ENCODE measurements at places on chromosomes 16 and 17.
A peak's percentile ranks its signal among the peaks of the same experiment; 100 is the strongest.

GRCh38 chr17:55005520-55005919 lies 37.0 kb downstream of the STXBP4 start:
- DNase-seq: no peak

DNA sequence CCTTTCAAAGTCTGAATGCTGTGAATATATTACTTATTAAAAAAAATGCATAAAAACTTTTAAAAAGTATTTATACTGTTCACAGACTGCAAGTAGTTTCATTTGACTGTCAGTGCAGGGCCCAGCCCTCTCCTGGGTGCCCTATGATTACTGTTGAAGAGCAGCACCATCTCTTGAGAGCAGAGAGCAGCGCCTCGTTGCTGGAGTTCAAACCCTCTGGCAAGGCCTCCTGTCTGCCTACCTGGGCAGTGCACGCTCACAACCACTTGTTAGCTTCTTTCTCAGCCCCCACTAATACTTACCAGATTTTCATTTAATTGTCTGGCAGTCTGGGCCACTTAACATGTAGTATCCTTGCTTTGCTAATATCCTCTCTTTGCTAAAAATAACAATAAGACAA lies 233.4 kb downstream of the PHKB start:
- DNase-seq: no peak

DNA sequence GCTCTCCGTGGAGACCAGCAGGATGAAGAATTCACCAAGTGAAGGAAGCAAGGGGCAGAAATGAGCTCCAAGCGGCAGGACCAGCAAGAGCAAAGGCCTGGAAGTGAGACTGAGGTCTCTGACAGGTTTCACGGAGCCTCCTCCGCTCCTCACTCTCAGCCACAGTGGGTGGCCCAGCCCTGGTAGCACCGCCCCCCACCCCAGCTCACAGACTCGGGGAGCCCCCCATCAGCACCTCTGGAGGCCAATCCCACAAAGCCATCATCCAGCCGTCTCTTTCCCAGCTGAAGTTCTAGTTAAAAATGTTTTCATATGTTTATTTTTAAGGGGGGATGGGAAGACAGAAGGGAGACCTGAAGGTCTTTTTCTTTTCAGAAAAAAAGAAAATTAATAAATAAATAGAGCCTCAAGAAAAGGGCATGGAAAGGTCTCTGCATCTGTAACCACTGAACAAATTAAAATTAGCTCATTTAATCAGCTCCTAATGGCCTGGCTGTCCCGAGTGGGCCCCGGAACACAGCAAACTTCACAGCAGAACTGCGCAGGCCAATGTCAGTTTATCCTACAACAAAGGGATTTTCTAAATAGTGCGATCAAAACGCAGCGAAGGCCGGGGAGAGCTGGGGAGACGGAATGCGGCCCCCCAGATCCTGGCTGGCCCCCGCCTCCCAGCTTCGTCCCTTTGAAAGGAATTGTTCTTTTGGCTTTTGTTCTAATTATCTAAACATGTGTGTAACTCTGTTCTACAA lies 190.3 kb downstream of the ZNF423 start:
- DNase-seq: no peak

- DNase-seq: no peak
Measured at GRCh38 chr17:56481659-56482058, 111.8 kb upstream of the NOG start.

GRCh38 chr16:9027070-9027799 lies 63.5 kb upstream of the USP7 start:
- no peak for DNase-seq

- DNase-seq: no peak
Measured at GRCh38 chr16:48393485-48394354, 8.5 kb upstream of the SIAH1 start.

DNA sequence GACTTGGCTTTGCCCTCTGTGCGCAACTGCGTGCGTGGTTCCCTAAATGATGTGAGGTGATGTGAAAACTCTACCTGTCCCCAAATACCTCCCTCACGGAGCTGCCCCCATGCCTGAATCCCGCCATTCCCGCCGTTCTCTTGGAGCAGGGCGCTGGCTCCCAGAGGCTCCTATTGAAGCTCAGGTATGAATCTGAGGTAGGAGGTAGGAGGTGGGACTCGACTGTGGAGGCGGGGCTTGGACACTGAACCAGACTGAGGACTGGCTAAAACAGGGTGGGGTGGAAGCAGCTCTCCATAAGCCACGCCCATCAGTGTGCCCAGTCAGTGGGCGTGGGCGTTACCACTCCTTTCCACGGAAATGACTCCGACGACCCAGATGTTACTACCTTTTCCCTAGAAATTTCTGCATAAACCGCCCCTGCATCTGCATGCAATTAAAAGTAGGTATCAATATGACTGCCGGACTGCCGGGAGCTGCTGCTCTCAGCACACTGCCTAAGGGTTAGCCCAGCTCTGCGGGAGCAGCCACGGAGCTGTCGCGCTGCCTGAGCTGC lies 41.0 kb downstream of the FOXL1 start:
- no peak for DNase-seq

DNA sequence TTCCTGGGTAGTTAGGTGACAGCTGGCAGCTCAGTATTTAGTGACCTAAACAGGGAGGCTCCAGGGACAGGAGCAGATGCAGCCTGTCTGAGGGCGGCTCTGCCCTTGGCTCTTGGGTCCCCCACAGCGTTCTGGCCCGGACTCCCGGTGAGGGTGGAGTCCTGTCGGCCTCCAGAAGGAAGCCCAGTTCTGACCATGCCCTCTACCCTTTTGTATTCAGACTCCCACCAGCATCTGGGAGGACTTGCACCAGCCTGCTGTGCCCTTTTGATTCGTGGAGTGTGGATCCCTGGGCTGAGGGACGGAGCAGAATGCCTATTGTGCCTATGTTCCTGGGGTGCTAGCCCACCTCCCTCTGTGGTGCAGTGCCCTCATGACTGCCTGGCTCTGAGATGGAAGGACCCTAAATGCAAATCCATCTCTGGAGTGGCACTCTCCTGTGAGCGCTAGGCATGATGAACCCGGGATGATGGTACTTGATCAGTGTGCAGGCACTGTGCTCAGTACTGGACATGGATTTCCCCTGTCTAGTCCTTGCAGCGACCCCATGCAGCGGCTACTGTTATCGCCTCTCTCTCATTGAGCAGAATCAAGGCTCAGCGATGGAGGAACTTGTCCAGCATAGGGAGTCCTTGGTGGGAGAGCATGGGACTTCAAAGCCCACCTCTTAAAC lies 123.1 kb downstream of the SNX29 start:
- no peak for DNase-seq

- DNase-seq: no peak
Measured at GRCh38 chr16:57169327-57169726, 16.5 kb downstream of the PSME3IP1 start.

DNA sequence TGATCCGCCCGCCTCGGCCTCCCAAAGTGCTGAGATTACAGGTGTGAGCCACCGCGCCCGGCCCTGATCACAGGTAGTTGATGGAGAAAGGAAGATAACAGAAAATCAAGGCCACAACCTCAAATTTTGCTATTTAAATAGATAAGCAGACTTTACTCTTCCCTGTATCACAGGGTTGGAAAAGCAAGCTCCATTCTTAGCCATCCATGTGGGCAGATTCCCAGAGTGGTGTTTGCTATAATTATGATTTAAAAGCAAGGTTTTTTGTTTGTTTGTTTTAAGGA lies 44.4 kb downstream of the TUBD1 start:
- no peak for DNase-seq

DNA sequence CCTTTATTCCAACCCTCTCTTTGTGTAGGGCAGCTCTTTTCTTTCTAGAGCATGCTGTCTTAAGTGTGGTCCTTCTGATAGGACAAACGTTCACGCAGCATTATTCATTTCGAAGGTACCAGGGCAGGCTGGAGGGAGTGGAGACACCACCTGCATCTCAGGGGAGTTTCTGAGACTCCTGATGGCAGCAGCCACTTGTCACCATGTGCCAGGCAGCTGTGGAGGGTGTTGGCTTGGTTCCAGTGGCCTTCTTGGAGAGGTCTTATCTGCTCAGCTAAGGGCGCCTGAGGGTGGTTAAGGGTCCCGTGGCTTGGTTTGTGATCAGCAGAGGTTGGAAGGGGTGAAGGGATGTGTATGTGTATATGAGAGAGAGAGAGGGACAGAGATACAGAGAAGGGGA lies 257.1 kb upstream of the EEF2KMT start:
- DNase-seq: no peak

GRCh38 chr17:12047681-12048376 lies 27.2 kb downstream of the MAP2K4 start:
- DNase-seq: no peak

GRCh38 chr16:30885196-30885595 lies 8.7 kb downstream of the BCL7C start:
- DNase-seq: no peak

DNA sequence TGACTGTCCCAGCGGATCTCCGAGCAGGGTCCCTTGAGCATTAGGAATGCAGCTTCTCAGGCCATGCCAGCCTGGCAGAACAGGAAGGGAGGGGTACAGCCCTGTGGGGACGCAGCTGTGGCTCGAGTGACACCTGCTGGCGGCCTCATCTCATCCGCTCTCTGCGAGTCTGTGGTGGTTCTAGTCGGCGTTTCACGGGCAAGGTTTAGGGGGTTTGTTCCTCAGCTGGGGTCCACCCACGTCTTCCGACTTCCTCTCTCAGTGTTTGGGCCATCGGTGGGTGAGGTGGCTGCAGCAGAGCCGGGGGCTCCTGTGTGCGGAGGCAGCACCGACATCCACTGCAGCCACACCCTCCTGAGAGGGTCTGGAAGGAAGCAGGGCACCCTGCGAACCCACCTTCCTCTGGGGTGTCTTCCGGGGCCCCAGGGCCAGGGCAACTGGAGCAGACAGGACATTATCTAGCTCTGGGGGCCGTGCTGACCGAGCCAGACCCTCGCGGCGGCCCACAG lies 33.3 kb downstream of the JPH3 start:
- no peak for DNase-seq

DNA sequence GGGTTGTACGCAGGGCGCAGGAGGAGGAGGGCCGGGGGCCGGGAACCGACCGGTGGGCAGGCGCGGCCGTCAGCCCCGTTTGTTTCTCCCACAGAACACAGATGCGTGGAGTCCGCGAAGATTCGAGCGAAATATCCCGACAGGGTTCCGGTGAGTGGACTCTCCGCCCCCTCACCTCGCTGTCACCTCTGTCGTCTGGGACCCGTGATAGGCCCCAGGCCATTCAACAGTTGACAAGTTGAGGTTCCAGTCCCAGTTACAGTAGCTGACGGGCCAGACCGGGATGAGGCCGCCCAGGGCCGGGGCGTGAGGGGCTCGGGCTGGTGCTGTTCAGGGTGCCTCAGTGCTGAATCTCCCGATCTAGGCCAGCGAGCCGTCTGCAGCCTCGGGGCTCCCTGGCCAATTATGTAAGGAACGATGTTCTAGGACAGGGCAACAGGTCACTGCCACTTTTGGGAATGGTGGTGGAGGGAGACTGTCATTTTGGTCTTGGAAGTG lies 628 bp downstream of the GABARAPL2 start:
- no peak for DNase-seq

GRCh38 chr16:53065461-53066061 lies 10.8 kb downstream of the CHD9 start:
- no peak for DNase-seq

GRCh38 chr17:21370430-21370829 lies 5.7 kb upstream of the KCNJ12 start:
- no peak for DNase-seq

GRCh38 chr16:88052661-88053060 lies 101.4 kb downstream of the BANP start:
- DNase-seq: no peak

GRCh38 chr16:70749681-70750601 lies 51.0 kb downstream of the VAC14 start:
- DNase-seq: no peak

- DNase-seq: no peak
Measured at GRCh38 chr17:3818786-3819185, 17.8 kb upstream of the ITGAE start.

DNA sequence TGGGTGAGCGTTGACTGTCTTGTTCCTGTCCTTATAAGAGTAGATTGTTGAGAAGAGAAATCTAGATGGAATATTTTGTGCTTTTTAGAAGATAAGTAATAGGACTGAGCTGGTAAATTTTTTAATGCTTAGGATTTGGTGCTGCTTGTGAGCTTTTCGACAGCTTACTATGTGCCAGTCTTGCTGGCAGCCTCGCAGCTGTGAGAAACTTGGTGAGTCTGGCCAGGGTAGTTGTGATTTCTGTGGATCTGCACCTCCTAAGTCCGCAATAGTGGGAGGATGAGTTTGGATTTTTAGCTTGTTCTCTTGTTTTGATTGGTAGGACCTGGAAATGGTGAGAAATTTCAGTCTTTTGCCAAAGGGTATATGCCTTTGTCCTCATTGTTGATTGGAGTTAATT lies 3.6 kb downstream of the SOCS7 start:
- no peak for DNase-seq

DNA sequence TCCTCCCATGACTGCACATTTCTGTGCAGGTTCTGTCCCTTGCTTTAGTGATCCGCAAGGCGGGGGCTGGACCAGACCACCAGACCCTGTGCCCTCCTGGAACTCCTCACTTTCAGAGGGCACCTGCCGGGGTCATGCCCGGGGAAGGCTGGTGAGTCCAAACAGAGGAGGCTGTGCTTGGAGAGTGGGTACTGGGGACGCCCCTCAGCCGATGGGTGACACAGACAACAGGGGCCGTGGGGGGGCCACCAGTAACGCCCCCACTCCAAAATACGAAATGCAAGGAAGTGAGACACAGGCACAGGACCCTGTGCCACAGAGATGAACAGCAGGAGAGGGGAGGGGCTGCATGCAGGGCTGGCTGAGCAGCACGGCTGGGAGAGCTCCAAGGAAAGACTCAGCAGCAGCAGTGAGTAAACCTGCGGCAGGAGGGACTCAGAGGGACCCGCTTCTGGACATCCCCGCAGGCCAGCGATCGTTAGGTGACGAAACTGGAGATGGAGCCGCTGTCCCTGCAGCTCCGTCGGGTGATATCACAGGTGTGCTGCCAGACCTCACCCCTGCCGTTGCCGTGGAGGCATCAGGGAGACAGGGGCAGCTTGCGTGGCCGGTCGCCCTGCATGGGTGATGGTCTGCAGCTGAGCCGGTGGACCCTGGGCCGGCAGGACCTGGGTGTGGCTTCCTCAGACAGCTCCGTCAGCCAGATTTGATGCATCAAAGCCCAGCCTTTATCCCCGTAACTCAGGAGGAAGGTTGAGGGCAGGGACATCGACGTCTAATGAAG lies 71.2 kb upstream of the GNG13 start:
- no peak for DNase-seq

DNA sequence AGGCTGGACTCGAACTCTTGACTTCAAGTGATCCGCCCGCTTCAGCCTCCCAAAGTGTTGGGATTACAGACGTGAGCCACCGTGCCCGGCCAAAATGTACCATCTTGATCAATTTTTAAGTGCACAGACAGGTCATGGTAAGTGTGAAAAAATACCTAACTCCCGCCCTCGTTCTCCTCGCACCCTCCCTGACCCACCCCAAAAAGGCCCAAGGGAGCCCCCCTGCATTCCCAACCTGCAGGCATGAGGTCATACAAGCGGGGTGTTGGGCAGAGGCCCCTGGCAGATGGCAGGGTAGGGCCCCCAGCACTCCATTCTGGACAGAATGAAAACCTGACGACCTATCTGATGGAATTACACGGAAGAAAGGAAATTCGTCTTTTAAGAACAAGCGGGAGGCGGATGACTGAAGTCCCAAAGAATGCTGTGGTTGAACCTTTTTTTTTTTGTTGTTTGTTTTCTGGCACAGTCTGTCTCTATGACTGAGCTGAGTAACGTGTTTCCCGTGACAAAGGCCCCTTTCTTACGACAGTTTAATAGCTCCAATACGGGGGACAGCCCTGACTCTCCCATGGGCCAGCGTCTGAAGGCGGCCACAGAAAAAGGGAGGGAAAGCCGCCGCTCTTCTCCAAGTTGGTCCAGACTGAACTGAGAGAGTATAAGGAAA lies 376.4 kb downstream of the SLC39A11 start:
- DNase-seq: peak; percentile 95

GRCh38 chr17:59000022-59000421 lies 106.7 kb downstream of the TRIM37 start:
- DNase-seq: no peak
